SJCRH30 (cell line): ENCODE measurements at places on chromosomes 13 and 19. TPM values are rescaled to one million over a fixed set of nuclear protein-coding genes. Genes with fewer than 3 reads are reported as not detected.

PSG1 gene
- not detected in 2 replicates for total RNA-seq

ZNF682 gene
- 9.5 and 11.7 TPM in 2 replicates for total RNA-seq

DHX34 gene
- total RNA-seq, result 18.9 and 20.3 TPM in 2 replicates

PCDH9 gene
- 4.2 and 5.6 TPM in 2 replicates for total RNA-seq

ZSCAN4 gene
- not detected in 2 replicates for total RNA-seq

RELB gene
- total RNA-seq, result 2.8 and 4.0 TPM in 2 replicates

SULT2A1 gene
- total RNA-seq, result not detected in 2 replicates

OR4F17 gene
- total RNA-seq, result 0.08 TPM in 1 of 2 replicates, not detected in the other

PSG6 gene
- not detected in 2 replicates for total RNA-seq

MBD3L3 gene
- total RNA-seq, result not detected in 2 replicates

MARCHF2 gene
- total RNA-seq, result 0.55 and 2.8 TPM in 2 replicates

GRCh38 chr19:30388819-30389218, 16.6 kb downstream of the ZNF536 start:
- H3K27ac ChIP-seq, result no peak overlapping the region
- peaks cover 34% of the 10 kb centered on the region for H3K4me1 ChIP-seq
- H3K27me3 ChIP-seq, result no peaks in the 10 kb centered on the region
- no peak for DNase-seq
- H3K4me3 ChIP-seq, result no peak overlapping the region
- H3K36me3 ChIP-seq, result no peaks in the 10 kb centered on the region

DNA sequence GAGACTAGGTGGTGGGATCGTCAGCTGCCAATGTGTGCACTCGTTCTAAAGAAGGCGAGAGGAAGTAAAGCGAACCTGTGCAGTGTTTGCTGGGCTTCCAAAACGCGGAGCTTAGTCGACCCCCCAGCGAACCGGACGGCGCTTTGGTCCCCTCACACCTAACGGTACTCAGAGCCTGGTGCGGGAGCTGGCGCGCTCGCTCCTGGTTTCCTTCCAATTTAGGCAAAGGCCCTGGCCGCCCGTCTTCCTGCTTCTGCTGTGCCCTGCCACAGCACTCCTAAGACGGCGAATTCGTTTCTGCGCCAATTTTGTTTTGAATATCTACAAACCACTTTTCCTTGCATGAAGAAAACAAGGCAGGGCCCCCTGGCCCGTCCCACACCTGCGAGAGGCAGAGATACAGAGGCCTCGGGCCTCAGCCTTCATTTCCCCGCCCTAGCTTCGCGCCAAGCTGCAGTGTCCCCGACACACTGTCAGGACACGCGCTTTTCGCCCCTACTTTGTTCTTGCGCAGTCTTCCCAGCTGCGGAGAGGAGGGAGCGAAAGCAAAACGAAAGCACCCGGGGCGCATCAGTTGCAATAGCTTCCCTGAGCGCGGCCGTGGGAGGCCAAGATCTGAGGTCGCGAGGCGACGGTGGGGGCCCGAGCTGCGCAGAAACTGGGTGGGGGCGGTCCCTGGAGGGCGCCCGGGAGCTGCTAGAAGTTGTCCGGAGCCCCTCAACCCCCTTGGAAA, 111.9 kb downstream of the KCNRG start:
- H3K27ac ChIP-seq, result no peak overlapping the region
- no peaks in the 10 kb centered on the region for H3K27me3 ChIP-seq
- H3K4me3 ChIP-seq, result peak overlapping the region; percentile 92; the same call in 1 of the 2 replicates
- DNase-seq, result no peak
- H3K36me3 ChIP-seq, result no peaks in the 10 kb centered on the region

GRCh38 chr13:85985797-85986196, 186.6 kb upstream of the SLITRK6 start:
- H3K27me3 ChIP-seq, result no peaks in the 10 kb centered on the region
- H3K4me1 ChIP-seq, result no peaks in the 10 kb centered on the region
- no peak overlapping the region for H3K4me3 ChIP-seq
- H3K27ac ChIP-seq, result no peak overlapping the region

DNA sequence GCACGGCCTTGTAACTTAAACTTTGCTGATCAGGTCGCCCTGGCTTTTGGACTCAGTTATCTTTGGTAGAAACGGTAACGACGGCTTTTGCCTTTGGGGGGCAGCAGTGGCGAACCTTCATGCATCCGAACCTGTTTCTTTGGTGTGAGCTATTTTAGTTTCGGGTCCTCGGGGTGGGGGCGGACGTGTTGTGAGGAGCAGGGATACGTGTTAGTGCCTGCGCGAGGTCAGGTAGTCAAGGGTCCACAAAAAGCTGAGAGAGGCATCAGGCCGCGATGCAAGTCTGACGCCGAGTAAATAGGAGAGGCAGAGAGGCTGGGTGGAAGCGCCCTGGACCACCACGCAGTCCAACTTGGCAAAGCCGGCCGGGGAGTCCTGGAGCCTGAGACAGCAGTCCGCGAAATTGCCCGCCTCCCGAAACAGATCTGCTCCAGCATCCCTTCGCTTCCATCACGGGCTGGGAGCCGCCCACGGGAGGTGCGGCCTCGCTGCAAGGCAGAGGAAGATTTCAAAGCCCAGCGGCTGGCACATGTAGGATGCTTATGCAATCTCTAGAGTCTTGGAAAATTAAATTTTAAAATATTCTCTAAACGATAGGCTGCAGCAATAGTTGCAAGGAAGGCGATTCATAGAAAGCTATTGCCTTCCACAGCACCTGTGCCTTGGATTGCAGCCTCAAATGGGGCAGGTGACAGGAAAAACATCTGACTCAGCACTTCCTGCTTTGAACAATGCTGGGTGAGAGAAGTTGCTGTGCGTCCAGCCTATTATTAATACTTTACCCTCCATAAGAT, 4.6 kb upstream of the TPP2 start:
- H3K27me3 ChIP-seq, result no peaks in the 10 kb centered on the region
- peak; percentile 80 for DNase-seq
- no peak overlapping the region for H3K27ac ChIP-seq
- H3K4me1 ChIP-seq, result no peaks in the 10 kb centered on the region
- H3K4me3 ChIP-seq, result peak overlapping the region; percentile 60
- no peaks in the 10 kb centered on the region for H3K36me3 ChIP-seq

- no peaks in the 10 kb centered on the region for H3K4me1 ChIP-seq
- no peak overlapping the region for H3K27ac ChIP-seq
- no peak overlapping the region for H3K4me3 ChIP-seq
- DNase-seq, result no peak
These were observed 1.4 kb downstream of the CLEC4G start for GRCh38 chr19:7730286-7731217.

GRCh38 chr13:28440774-28441504, 54.0 kb downstream of the FLT1 start:
- H3K27me3 ChIP-seq, result no peaks in the 10 kb centered on the region
- H3K27ac ChIP-seq, result no peak overlapping the region
- H3K4me3 ChIP-seq, result no peak overlapping the region

GRCh38 chr13:53920916-53921315, 892.3 kb downstream of the OLFM4 start:
- DNase-seq, result no peak
- H3K36me3 ChIP-seq, result no peaks in the 10 kb centered on the region
- no peaks in the 10 kb centered on the region for H3K4me1 ChIP-seq
- H3K4me3 ChIP-seq, result no peak overlapping the region
- no peak overlapping the region for H3K27ac ChIP-seq
- peaks cover 5% of the 10 kb centered on the region; the same call in 1 of the 2 replicates for H3K27me3 ChIP-seq

DNA sequence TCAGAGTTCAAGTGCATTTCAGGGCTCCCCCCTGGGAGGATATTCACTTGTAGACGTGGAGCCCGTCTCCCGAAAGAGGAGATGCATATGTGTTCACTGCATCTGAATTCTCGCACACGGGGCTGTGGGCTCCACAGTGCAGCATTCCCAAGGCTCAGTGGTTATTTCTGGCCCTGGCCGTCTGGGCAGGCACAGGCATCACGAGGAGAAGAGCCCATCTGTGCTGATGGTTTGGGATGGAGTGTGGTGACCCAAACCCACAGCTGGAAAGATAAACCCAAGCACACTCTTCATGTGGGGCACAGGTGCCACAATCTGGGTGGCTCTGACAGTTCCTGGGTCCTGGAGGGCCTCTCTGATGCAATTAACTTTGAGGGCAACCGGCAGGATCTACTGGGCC, 242.1 kb downstream of the TSHZ3 start:
- no peak overlapping the region for H3K27ac ChIP-seq
- no peak for DNase-seq
- no peak overlapping the region for H3K4me3 ChIP-seq
- H3K36me3 ChIP-seq, result no peaks in the 10 kb centered on the region

DNA sequence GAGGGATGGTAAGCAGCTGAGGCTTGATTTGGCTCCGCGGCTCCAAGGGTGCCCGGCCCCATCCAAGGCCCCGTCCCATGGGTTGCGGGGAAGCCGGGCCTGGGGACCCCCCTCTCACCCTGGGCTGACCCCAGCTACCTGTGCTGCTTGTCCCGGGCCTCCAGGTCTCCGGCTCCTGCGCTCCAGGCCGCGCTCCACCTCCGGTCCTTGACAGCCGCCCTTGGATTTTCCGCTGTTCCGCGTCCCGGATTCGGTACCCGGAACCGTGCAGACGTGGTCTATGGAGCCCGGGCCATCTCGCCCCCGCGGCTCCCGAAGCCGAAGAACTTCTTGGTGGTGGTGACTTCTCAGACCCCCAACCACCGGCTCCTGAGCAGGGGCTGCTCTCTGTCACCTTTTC, 48.3 kb upstream of the C1QTNF9B start:
- H3K4me1 ChIP-seq, result no peaks in the 10 kb centered on the region
- H3K36me3 ChIP-seq, result no peaks in the 10 kb centered on the region

DNA sequence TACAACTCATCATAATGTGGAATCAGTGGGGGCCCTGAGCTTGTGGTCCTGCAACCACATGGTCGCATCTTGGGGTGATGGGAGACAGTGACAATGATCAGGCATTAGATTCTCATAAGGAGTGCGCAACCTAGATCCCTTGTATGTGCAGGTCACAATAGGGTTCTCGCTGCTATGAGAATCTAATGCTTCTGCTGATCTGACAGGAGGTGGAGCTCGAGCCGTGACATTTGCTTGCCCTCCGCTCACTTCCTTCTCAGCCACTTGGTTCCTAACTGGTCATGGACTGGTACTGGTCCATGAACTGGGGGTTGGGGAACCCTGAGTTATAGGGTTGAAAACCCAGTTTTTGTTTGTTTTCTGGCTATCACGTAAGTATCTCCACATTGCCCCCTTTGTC, 1290.9 kb upstream of the ATXN8OS start:
- H3K4me3 ChIP-seq, result no peak overlapping the region
- no peaks in the 10 kb centered on the region for H3K27me3 ChIP-seq
- H3K27ac ChIP-seq, result no peak overlapping the region
- DNase-seq, result no peak

- DNase-seq, result no peak
- H3K36me3 ChIP-seq, result no peaks in the 10 kb centered on the region
- H3K27me3 ChIP-seq, result no peaks in the 10 kb centered on the region
- H3K4me3 ChIP-seq, result no peak overlapping the region
- peaks cover 9% of the 10 kb centered on the region for H3K4me1 ChIP-seq
- no peak overlapping the region for H3K27ac ChIP-seq
These were observed 36.8 kb upstream of the GAS6 start for GRCh38 chr13:113900646-113901045.

DNA sequence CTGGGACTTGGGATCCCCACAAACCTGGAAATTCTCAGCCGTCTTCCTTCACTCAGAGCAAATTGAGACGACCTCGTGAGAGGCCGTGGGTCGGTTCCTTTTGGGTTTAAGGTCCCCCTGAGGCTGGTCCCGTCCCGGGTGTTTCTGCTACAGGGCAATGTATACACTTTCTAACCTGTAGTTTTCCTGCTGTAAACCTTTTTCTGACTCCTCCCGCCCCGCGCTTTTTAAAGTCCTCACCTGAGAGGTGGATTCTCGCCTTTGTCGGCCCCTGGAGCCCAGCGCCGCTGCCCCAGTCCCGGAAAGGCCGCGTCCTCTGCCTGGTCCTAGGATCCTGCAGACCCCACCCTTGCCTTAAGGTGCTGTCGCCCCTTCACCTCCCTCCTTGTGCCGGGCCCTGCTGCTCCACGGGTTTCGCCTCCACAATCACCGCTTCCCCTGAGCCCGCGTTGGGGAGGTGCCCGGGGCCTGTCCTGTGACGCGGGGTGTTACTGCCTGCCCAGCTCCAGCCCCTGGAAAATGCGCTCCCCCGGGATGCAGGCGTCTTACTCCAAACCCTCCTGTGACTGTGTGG, 391 bp downstream of the ZNF761 start:
- peak overlapping the region; percentile 80 for H3K4me3 ChIP-seq
- H3K36me3 ChIP-seq, result peaks cover 7% of the 10 kb centered on the region; the same call in 1 of the 2 replicates
- no peaks in the 10 kb centered on the region for H3K4me1 ChIP-seq
- no peaks in the 10 kb centered on the region for H3K27me3 ChIP-seq

DNA sequence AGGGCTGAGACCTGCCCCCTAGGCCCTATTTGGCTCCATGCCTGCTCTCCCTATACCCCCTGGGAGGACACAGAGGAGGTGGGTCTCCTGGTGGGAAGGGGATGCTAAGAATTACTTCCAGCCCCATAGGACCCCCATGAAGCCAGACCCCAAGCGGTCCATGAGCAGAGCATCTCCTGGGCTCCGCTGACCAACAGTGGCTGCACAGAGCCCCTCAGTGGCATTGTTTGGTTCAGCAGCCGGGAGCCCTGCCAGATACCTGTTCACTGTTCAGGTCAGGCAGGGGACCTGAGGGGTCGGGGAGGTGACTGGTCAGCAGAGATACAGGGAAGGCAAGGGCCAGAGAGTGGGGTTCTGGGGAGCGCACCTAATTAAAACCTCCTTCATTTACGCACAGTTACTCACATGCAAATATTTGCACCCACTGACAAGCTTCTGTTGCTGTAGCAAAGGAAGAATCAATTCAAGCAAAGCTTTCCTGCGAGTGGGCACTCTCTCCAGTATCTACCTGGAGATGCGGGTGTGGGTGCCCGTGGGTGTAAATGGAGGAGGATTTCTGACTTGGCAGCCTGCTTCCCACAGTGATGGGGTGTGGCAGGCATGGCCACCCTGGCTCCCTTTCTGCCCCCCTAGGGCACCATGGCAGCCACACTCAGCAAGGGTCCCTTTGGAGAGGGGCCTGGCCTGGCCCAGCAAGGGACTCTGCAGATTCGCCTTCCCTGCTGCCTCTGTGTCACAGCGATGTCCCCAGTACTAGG, 83.5 kb downstream of the CHST8 start:
- no peak overlapping the region for H3K27ac ChIP-seq
- H3K36me3 ChIP-seq, result no peaks in the 10 kb centered on the region
- H3K27me3 ChIP-seq, result no peaks in the 10 kb centered on the region
- H3K4me1 ChIP-seq, result no peaks in the 10 kb centered on the region
- no peak for DNase-seq

DNA sequence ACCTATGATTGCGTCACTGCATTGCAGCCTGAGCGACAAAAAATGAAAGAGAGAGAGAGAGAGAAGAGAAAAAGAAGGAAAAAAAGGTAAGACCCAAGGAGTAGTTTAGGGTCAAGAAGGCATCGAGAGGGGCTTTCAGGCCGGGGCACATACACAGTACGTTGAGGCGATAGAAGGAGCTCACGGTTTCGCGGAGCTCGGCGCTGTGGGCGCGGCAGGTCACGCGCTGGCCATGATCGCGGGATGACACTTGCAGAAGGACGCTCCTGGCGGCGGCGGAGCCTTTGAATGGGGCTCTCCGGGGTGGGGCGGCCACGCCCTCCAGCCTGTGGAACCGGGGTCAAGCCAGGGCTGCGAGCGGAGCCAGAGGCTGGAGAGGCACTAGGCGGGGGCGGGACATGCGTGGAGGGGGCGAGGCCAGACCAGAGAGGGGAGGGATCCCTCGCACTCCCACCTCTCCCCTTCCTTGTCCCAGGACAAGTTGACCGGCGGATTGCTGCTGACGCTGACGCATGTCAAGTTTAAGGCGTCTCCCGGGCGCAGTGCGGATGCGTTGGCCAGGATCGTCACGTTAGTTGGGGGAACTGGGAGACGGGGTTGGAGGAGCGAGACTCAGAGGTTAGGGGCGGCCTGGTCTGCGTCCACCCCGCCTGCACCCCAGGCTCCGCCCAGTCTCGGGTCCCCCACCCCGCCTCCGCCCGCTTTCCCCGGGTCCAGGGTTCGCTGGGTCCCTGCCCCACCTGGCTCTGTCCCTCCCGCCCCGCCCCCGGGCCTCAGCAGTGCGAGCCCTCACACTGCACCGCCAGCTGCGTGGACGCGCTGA, 6.9 kb downstream of the NPHS1 start:
- peaks cover 20% of the 10 kb centered on the region for H3K27me3 ChIP-seq
- H3K27ac ChIP-seq, result no peak overlapping the region
- no peaks in the 10 kb centered on the region for H3K4me1 ChIP-seq
- H3K36me3 ChIP-seq, result no peaks in the 10 kb centered on the region
